Left ventricle myocardium inferior (tissue), 1 donor: ENCODE measurements at places on chromosomes 4 and X.
A peak's percentile ranks its signal among the peaks of the same experiment; 100 is the strongest.

- no peaks in the 10 kb centered on the region for H3K27me3 ChIP-seq
- H3K36me3 ChIP-seq, result no peaks in the 10 kb centered on the region
- no peak overlapping the region for H3K4me3 ChIP-seq
- H3K4me1 ChIP-seq, result no peaks in the 10 kb centered on the region
These were observed 379.8 kb upstream of the ATOH1 start for GRCh38 chr4:93448691-93449293.

DNA sequence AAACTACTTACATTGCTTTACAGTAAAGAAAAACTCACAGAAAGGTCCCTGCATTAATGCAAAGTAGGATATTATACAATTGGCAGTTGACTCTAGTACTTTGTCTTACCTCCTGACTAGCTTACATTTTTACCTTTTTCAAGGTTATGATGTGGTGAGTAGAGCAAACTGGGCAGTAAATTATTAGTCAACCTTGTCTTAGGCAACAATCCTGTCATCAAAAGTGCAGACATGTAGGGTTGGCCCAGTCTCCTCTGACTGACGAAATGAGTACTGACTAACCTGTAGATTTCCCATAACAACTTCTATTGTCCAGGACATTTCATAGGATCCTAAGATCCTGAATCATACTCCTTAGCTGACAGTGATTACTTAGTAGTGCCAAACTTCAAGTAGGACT is 142.0 kb upstream of the NUDT6 start:
- no peak for DNase-seq
- no peaks in the 10 kb centered on the region for H3K27me3 ChIP-seq
- no peak overlapping the region for H3K27ac ChIP-seq
- peaks cover 10% of the 10 kb centered on the region for H3K36me3 ChIP-seq
- H3K4me1 ChIP-seq, result no peaks in the 10 kb centered on the region

DNA sequence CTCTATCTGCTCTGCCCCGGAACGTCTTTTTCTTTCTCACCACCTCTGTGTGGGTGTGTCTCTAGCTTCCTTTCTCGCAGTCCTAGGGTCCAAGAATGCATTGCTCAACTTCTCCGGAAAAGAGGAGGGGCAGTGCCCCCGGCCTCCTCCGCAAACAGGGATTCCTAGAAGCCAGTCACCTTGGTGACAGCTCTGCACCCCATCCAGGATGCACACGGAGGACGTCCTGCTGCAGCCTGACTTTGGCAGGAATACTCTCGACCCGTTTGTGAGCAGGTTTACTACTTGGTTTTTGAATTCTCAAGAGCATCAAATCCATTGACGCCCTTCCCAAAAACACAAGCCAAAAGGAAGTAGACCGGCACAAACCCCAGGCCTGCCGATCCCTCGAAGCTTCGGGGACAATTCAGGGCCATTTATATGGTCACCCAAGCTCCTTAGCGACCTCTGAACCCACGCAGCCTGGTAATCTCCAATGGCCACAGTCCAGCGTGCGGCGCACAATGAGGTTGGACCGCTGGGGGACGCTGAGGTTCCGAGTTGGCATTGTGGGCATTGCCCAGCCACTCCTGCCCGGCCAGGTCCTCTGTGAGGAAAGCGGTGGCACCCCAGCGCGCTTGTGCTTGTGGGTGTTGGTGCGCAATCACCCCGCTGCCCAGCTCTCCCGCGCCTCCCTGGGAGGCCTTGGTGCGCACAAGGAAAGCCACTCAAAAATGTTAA is 9.8 kb downstream of the NKX3-2 start:
- no peaks in the 10 kb centered on the region for H3K36me3 ChIP-seq
- no peak overlapping the region for H3K4me3 ChIP-seq
- H3K27me3 ChIP-seq, result peaks cover 100% of the 10 kb centered on the region
- no peak overlapping the region for H3K27ac ChIP-seq
- DNase-seq, result no peak
- peaks cover 25% of the 10 kb centered on the region for H3K4me1 ChIP-seq

DNA sequence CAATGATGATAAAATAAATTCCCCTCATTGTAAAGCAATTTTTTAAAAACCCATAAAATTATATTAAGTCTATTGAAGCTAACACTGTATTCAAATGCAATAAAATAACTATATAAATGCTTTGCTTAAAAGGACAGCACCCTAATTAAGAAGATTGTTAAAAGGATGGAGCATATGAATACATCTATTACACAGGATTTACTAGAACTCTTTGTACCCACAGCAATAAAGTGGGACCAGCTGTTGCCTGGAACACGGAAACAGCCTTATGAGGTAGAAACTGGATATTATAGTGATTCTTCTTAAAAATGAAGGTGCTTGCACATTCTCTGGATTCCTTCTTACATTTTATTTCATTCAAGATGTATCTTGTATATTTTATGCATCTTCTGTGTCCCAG is 298.7 kb upstream of the KLF3 start:
- no peak overlapping the region for H3K4me3 ChIP-seq
- H3K4me1 ChIP-seq, result peaks cover 21% of the 10 kb centered on the region
- H3K36me3 ChIP-seq, result no peaks in the 10 kb centered on the region
- no peak overlapping the region for H3K27ac ChIP-seq

- H3K36me3 ChIP-seq, result no peaks in the 10 kb centered on the region
- no peaks in the 10 kb centered on the region for H3K27me3 ChIP-seq
- no peak overlapping the region for H3K4me3 ChIP-seq
These were observed 164.9 kb downstream of the RNF150 start for GRCh38 chr4:140968371-140968770.

DNA sequence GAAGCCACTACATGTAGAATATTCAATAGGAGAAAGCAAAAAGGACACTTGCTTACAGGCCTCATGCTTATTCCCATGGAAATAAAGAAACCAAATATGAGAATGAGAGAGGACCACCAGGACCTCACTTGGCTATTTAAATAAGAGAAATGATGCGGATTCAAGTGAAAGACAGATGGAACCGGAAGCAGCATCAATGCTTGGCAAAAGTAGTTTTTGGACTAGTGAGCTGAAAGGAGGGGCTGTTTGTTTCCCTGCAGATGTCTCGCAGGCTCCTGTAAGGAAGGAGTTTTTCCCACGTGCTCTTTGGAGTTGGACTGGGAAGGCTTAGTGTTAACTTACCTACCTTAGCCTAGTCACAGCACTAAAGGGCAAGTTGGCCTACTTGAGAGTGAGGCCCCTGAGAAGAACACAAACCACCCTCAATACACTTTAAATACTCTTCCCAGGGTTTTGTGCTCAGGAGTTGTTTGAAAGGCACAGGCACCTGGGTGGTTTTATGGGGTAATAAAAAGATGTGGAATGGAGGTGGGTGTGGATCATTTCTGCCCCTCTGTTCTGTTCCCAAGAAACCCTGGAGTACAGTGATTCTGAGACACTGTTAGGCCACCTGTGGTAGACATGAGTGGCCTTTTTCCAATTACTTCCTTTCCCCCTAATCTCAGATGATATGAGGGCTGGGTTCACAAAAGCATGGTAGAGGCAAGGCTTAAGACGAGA is 113.3 kb upstream of the C1GALT1C1 start:
- H3K27ac ChIP-seq, result no peak overlapping the region
- no peaks in the 10 kb centered on the region for H3K27me3 ChIP-seq
- H3K36me3 ChIP-seq, result no peaks in the 10 kb centered on the region
- no peaks in the 10 kb centered on the region for H3K4me1 ChIP-seq

GRCh38 chrX:41468647-41469323 is 21.6 kb downstream of the NYX start:
- H3K27me3 ChIP-seq, result no peaks in the 10 kb centered on the region
- DNase-seq, result no peak
- peak overlapping the region; percentile 23 for H3K27ac ChIP-seq
- no peak overlapping the region for H3K4me3 ChIP-seq
